Endothelial cell (in vitro differentiated cells): ENCODE measurements at places on chromosomes 16 and 17.
A peak's percentile ranks its signal among the peaks of the same experiment; 100 is the strongest.

- DNase-seq = peak; percentile 91
Measured at GRCh38 chr17:3913531-3914311, 2.5 kb downstream of the P2RX1 start.

DNA sequence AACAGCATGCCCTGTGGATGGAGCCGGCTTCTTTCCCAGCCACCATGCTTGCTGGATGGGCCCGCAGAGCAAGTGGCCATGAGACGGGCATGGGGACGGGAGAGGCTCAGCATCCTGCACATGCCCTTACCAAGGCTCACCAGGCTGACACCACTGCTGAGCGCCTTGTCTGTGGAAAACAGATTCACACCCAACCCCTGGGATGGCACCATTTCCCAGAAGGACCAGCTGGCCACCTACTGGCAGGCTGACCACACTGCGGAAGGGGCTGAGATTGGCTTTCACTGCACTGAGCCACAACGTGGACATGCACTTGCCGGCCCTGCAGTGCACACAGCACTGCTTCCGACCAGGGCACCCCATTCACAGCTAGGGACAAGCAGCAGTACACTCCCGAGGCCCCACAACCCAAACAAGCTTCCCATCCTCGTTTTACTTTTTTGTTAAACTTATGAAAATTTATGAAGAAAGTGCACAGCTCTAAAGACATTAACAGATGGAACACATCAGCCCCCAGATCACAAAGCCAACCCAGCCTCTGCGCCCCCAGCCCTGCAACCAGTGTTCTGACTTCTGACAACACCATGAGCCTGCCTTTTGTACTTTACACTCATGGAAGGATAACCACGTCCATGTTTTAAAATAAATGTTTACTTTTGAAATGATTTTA is 13.9 kb upstream of the KRTAP17-1 start:
- peak; percentile 77 for DNase-seq

- no peak for DNase-seq
Measured at GRCh38 chr16:2517954-2518605, 2.1 kb upstream of the AMDHD2 start.

- no peak for DNase-seq
Measured at GRCh38 chr16:69861292-69862030, 89.7 kb upstream of the CLEC18A start.

DNA sequence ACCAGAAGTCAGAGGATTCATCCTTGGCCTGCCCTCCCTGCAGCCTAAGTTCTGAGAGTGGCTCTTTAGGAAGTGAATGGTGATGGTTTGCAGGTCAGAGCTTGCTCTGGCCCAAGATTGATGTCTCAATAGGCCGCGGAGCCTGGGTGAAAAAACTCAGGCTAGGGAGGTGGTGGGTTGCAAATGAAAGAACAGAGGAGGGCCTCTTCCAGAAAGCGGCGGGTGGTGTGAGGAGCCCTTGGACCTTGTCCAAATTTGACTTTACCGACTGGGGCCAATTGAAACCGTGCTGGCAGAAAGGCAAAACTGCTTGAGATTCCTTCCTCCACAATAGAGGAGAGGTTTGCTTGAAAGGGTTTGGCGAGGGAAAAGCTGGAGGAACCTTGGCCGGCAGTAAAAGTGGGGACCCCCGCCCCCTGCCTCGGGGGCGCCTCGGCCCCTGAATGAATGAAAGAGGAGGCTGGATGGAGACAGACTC is 331.3 kb downstream of the SEC14L1 start:
- no peak for DNase-seq

- DNase-seq = peak; percentile 35
Measured at GRCh38 chr16:29678691-29679267, at the start of gene QPRT. TSS of gene QPRT (plus strand) at chr16:29679180. CDS start at chr16:29679198, 18 bp downstream.

DNA sequence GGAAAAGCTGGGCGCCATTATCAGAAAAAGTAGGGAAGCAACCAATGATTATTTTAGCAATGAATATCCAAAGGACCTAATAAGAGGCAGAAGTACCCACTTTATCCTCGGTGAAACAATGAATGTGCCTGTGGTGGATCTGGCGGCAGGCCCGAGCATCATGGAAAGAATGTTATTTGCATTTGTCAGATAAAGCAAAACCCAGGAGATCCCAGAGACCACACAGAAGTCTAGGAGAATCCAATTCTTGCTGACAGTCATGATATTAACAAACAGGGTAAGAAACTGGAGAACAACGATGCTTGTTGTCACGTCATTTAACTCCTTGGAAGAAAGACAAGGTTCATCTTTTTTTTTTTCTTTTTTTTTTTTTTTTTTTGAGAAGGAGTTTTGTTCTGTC is 12.0 kb upstream of the TNRC6A start:
- no peak for DNase-seq

DNA sequence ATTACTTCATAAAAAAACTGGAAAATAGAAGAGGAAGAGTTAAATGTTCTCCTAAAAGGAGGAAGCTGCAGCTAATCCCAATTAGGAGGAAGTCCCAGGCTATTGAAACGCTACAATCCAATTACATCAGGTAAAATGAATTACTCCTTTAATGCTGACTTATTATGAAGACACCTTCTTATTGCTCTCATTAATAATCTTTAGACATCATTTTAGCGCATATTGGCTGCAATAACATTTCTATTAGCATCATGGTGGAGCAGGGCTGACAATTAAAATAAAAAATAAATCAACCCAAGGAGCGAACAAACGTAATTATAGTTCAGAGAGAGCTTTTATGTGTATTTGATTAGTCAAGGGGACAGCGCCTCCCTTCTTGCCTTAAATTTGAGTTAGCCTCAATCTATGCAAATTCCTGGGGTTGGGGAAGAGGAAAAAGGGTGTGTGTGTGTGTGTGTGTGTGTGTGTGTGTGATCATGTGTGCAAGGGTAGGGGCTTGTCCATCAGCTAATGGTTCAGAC is 109.0 kb upstream of the IRX6 start:
- DNase-seq = no peak

DNA sequence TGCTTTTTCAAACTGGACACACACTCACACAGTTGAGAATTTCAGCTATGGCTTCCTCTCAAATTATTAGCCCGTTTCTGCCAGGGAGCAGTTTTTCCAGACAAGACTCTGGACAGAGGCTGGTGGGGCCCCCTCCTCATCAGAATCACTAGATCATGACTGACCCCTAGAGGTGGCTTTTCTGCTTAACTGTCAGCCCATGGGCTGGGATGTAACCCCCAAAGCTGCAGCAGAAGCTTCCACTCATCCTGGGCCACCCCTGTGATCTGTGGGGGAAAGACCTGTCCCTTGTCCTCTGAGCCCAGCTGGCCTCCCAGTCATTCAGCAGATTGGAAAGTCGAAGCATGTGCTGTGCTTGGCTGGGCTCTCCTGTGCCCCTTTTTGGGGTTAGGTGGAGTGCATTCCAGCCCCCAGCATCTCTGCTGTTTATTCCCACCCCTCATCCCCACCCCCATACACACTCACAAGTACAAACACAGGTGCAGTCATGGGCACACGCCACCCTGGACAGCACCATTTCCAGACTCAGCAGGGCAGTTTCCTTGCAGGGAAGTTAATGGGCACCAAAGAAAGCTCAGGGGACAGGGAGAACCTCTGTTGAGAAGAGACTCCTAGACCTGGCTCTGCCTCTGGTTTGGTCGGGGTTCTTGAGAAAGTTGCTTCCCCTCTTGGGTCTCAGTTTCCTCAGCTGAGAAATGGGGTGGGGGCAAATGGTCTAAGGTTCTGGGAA is 77.6 kb upstream of the RBL2 start:
- DNase-seq = peak; percentile 19

- no peak for DNase-seq
Measured at GRCh38 chr17:32525122-32525521, 38.3 kb downstream of the CDK5R1 start.

GRCh38 chr17:7177191-7177953 is 1.8 kb downstream of the ASGR1 start:
- peak; percentile 83 for DNase-seq

- no peak for DNase-seq
Measured at GRCh38 chr16:89902980-89903379, 15.7 kb upstream of the MC1R start.

DNA sequence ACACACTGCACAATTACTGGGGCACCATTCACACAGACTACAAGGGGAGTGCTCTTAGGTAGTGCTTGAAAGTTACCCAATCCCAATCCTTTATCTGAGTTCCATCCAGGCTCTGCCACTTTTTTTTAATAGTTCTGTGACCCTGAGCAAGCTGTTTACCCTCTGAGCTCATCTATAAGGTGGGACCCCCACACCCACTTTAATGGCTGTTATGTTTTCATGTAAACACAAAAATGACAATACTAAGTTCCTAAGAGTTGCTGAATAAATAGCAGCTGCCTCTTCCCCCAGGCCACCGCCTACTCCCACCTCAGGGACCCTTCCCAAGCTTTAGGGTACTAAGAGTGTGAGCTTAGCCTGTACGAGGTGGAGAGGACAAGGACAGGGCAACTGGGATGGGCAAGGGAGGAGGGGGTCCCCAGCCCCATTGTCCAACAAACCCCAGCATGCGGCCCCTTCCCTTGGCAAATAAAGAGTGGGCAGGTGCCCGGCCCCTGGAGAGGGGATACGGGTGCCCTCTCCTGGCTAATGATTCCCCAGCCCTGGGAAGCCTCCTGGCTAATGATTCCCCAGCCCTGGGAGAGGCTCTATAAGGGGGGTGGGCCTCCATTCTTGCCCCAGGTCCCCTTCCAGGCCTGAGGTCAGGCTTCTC is 14.6 kb downstream of the SLC13A2 start:
- no peak for DNase-seq

DNA sequence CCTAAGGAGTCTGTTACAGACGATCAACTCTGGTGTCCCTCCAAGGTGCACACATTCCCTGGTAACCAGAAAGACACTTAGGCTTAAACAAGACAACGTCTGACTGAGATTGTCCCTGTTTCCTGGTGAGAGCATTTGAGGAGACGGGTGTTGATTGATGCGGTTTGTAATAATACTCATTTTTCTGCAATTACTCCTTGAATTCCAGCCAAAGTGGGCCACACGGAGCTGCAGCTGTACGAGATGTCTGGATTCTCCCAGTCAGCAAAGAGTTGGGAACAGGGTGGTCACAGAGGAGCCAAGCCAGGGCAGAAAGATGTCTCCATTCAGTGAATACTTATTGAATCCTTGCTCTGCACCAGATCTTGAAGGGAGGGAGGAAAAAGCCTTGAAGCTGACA is 30.9 kb upstream of the CES5A start:
- DNase-seq = no peak

DNA sequence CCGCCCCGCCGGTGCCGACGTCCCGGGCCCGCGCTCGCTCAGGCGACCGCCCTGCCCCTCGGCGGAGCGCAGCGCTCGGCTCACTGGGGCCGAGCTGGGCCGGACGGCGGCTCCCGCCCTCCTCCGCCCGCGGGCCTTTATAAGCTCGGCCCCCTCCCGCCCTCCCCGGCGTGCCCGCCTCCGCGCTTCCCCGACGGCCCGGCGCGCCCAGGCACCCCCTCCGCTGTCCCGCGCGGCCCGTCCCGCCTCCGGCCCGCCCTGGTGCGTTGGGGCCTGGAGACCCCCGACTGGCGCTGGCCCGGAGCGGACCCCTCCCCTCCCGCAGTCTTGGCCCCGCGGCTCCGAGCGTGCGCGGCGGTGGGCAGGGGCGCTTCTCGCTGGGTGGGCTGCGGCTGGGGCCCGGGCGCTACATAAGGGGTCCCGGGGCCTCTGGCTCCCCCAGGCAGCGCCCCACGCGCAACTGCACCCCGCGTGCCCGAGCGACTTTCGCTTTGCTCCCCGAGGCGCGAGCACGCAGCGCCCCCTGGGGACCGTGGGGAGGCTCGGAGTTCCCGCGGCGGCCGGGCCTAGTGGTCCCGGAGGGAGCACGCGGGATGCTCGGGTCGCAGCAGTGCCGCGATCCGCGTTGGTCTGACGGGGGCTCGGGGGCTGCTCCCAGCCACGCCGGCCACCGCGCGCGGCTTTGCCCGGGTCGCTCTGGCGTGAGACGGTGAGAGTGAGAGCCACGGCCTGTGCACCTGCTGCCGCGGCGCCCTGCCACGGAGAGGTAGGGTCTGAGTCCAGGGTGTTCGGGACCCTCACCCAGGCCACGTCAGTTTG is at the start of gene PIEZO1:
PIEZO1 (minus strand) TSS at position 115 of the 819 bp plus-strand sequence. CDS start 256 bp downstream, outside the sequence.
- peak; percentile 79 for DNase-seq

DNA sequence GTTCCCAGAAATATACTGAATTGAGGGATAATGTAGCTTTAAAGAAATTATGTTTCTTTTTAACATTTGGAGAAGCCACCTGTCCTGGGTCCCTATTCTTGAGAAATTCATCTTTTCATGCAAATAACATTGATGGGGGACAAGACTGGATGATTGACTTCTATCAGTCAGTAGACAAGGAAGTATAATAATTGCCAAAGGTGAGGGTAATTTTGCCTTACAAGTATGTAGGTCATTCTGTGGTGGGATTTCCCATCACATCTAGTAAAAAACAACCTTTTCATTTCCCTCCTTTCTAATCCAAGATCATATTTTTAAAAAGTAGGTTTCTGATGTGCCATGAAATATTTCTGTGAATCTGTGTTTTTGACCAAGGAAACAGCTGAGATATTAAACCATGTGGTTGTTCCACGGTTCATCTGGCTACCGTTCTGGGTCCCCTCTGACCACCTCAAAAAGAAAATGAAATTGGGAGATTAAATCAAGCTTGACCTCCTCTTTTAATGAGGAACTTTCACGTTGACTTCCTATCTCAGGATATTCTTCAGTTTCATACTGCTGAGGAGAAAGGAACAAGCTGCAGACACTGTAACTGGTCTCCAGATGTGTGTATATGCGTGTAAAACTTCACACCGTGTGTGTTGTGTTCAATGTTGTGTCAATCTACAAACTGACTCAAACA is 138.6 kb downstream of the MAP2K6 start:
- DNase-seq = no peak

- peak; percentile 61 for DNase-seq
Measured at GRCh38 chr16:73057291-73058210, 9.6 kb upstream of the ZFHX3 start.

GRCh38 chr17:73998653-73999645 is 204.5 kb upstream of the RPL38 start:
- peak; percentile 80 for DNase-seq

- no peak for DNase-seq
Measured at GRCh38 chr16:26118575-26118974, 426.8 kb downstream of the HS3ST4 start.

- no peak for DNase-seq
Measured at GRCh38 chr17:40997361-40997760, 2.3 kb downstream of the KRTAP3-2 start.

DNA sequence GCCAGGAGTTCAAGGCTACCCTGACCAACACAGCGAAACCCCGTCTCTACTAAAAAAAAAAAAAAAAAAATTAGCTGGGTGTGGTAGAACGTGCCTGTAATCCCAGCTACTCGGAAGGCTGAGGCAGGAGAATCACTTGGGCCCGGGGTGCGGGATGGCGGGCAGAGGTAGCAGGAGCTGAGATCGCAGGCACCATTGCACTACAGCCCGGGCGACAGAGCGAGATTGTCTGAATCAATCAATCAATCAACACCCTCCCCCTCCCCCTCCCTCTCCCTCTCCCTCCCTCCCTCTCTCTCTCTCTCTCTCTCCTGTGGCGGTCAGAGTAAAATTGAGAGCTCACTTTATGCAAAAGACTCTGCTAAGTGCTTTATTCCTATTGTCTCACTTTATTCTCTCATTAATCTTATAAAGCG is 1.2 kb downstream of the HSDL1 start:
- DNase-seq = no peak
